ENCODE measurements at places on chromosomes 2 and 18.

GRCh38 chr2:166784296-166784946 lies 103.9 kb upstream of the XIRP2 start:
- DNase-seq: no peak

- no peak for DNase-seq
Measured at GRCh38 chr2:648476-649424, 28.5 kb downstream of the TMEM18 start.

DNA sequence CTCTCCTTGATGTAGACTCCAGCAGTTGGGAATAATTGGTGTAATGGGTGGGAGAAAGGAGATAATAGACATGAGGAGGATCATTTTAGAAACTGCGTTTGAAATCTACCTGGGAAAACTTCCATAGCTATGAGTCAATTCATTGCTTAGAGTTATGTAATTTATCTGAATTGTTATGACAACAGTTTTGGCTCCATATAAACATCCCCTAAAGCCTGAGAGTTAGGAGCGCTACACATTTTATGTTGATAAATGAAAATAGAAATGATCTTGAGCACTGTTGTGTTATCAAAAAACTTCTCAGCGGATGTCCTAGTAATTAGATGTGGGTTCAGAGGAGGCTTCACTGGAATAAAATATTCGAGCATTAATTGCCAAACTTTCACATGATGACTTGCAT lies 573.4 kb downstream of the TSN start:
- no peak for DNase-seq

DNA sequence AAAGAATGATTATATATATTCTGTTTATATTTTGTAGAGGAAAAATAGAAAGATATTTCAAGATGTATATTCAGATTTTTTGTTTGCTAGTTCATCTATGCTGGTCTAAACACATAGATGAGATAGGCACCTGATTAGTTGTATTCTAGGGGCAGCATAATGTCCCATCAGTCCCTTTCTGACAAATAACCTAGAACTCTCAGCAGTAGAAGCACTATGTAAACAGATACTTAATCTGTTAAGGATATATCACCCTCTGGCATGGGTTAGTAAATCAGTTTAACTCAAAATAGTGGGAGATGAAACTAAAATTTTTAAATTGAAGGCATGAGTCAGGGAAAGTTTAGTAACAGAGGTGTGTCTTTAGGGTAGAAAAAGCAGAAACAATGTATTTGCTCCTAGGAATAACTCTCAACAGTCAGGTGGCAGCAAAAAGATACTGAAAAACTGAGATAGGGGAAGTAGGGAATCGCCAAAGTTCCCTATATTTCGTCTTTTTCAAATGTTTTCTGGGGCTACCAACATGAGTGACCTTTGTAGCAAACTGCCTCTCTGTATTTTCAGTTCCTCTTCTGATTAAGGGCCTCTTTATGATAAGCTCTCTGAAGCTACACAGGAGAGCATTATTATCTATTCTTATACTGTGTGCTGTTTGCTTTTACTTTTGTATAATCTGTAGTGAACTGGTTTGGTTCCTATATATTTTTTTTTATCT lies 5.7 kb downstream of the PPP1R1C start:
- no peak for DNase-seq

DNA sequence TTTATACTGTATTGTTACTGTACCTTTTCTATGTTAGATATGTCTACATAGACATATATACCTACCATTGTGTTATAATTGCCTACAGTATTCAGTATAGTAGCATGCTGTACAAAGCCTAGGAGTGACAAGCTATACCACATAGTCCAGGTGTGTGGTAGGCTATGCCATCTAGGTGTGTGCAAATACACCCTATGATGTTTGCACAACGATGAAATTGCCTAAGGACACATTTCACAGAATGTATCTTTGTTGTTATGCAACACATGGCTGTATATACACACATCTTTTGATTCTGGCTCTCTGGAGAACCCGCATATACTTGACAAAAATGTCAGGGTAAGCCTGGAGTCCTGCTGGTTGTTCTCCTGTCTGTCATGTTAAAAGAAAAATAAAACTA lies 85.1 kb downstream of the BCL2L11 start:
- no peak for DNase-seq

DNA sequence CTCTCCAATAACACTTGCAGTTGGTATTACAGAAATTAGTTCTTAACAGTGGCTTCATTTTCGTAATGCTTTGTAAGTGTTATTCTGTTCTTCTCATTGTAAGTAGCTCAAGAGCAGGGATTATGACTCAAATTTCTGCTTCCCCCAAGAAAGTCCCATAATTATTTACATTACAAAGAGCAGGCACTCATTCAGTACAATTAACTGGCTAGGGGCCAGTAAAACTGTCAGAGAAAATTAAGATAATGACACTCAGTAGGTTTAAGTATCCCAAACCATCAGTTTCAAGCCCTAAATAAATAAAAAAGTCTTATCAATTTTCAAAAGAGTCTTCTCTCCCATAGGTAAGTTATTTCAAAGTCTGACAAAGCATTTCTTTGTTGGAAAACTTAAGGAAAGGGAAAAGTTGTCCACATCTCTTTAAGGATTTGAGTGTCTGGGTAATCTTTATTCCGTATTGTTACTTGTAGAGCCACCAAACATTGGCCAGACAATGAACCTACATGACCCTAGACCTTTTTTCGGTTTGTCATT lies 137.1 kb downstream of the ARHGAP28 start:
- no peak for DNase-seq

DNA sequence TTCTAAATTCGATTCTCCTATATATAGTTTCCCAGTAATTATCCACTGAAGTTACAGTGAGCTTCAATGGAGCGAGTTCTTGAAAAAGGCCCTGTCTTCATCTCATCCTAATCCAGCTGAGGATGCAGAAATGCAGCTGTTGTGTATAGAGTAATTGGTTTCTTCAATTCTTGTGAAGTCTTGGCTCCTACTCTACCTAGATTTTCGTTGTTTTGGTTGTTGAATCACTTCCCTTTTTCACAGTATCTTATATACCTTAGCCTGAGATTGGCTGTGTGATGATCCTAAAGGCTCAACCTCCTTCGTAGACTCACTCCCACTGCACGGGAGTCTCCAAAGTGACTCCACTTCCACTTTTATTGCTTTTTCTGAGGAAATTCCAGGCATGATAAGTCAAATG lies 280.4 kb downstream of the PARD3B start:
- no peak for DNase-seq

GRCh38 chr2:129550536-129550935 lies 428.9 kb upstream of the RAB6C start:
- DNase-seq: no peak

- no peak for DNase-seq
Measured at GRCh38 chr2:109038992-109039391, 50.0 kb upstream of the EDAR start.

DNA sequence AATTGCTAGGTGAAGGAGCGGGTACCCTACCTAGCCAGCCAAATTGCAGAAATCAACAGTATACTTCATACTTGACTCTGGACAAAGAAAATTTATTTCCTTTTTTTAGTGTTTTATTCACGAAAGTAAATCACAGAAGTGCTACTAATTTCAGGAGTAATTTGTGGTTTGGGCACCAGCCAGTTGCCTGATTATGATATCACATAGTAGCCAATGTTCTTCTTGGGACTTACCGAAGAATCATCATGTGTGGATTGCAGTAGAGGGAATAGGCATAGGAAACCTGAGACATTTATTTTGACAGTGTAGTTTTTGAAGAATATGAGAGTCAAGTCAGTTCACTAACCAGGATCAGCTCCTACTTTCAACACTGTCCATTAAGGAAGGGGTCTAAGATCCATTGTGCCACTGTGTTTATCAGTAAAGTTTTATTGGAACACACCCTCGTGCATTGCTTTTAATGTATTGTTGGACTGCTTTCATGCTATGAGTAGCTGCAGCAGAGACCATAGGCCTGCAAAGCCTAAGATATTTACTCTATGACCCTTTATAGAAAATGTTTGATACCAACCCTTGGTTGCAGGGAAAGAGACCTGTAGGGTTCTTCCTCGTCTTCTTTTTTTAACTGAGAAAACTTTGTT lies 32.1 kb downstream of the TNFRSF11A start:
- no peak for DNase-seq

DNA sequence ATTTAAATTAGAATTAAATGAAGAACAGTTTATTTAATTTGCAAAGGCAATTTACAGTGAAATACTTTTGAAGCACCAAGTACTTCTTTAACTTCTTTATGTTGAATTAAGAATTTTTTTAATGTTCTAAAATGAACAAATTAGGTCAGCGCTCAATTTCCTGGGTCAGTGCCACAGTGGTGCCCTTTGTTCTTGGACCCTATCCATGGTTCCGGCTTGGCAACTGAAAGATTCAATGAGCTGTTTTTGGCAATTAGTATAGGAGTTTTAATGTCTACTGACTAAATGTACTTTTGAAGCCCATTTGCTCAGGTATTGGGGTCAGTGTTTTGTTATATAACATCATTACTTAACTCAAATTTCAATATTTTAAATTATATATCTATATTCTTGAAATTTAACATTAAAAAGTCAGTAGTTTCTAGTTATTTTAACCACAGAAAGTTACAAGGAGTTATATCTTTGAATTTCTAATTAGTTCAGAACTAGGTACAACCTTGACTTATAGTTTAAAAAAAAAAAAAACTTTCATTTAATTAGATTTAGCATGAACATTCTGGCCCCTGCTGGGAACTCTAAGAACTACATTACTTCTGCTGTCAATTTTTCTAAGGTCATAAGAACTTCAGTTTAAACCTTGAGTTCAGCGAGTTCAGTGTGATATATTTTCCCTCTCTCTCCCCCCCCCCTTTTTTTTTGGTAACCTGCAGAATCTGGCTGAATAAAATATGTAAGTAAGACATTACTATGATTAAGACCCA lies 7.6 kb upstream of the MSTN start:
- DNase-seq: no peak

DNA sequence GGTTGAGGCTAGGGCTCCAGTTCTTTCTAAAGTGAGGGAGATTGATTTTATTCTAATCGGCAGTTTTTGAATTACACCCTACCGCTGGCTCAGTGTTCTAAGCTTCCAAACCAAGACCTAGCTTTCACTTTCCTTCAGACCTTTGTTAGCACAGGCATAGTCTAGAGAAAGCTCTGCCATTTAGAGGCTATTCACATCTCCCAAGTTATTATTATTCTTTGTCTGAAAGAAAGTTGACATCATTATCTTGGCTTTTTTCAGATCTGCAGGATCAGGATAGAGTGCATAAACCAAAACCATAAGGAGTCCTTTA lies 276.8 kb downstream of the ASXL3 start:
- no peak for DNase-seq

DNA sequence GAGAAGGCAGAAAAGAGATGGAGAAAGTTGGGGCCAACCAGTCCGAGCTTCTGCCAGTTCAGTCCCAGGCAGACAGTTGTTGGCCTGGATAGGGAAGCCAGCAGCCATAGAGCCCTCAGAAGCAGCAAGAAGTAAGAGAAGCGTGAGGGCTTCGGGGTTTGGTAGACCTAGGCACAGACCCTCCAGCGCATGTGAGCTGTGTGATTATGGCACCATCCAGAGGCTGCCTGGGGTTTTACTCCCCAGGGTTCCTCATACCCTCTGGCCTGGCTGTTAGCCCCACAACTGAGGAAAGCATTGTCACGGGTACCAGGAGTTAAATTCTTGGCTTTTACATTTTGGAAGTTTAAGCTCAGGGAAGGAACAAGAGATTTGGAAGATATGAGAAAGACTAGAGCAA lies 93.7 kb upstream of the RAB6C start:
- no peak for DNase-seq

- no peak for DNase-seq
Measured at GRCh38 chr2:43345391-43345813, 119.0 kb upstream of the ZFP36L2 start.

DNA sequence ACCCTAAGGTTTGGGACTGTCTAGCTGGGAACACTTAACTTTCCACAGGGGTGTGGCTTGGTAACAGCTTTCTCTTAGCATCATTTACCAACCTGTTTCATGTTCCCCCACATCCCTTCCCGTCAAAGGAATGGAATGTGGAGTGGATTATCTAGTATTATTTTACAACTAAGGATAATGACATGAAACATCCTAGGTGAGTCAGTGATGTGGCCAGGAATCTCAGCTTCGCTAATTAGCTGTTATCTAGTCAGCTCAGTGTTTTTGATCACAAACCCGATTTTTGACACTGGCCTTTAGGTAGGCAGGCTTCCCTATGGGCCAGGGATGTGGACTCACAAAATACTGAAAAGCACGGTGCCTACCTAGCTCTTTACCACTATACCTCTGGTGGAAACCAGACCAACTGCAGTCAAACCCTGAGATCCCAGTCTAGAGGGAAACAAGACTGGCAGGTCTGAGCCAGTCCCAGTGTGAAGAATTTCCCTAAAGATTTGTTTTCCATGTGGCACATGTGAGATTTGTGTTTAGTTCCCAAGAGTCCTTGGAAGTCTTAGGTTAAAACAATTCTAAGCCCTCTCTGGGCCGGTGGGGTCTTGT lies 2.8 kb upstream of the NRP2 start:
- DNase-seq: no peak

GRCh38 chr2:237617587-237617982 lies 9.8 kb upstream of the LRRFIP1 start:
- DNase-seq: no peak

- no peak for DNase-seq
Measured at GRCh38 chr2:8049176-8049575, 632.7 kb upstream of the ID2 start.

GRCh38 chr2:18926631-18927524 lies 337.5 kb upstream of the NT5C1B start:
- DNase-seq: no peak

DNA sequence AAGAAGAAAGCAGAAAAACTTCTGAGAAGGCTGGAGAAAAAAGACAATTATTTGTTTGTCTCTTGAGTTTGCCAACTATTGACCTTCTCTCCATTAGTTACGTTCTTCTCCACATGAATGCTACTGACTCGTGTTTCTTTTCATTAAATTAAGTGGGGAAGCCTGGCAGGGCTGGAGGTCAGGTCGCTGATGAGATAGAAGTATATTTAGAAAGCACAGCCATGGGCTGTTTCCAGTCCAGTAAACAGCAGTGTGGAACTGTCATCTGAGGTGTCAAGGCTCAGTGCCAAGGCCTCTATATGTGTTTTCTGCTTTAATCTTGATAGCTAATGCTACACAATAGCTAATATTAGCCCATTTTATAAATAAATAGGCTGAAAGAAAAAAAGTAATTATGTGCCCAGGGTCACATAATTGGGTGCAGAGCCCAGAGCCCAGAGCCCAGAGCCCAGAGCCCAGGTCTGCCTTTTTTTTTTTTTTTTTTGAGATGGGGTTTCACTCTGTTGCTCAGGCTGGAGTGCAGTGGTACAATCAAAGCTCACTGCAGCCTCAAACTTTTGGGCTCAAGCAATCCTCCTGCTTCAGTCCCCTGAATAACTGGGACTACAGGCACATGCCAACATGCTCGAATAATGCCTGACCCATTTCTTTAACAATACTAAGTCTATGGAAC lies 6.3 kb downstream of the MSGN1 start:
- no peak for DNase-seq

- DNase-seq: no peak
Measured at GRCh38 chr2:178385595-178386148, 65.3 kb downstream of the PRKRA start.

GRCh38 chr2:231277962-231278361 lies 79.5 kb downstream of the ARMC9 start:
- no peak for DNase-seq

Data from hypothalamus (tissue), 51 donors.